ENCODE measurements at places on chromosomes 6 and 20. TPM values are rescaled to one million over a fixed set of nuclear protein-coding genes. Genes with fewer than 3 reads are reported as not detected.

The LSM2 gene
- 44.6 TPM for total RNA-seq

The WFDC5 gene
- 3.2 TPM for total RNA-seq

The GSTA2 gene
- not detected for total RNA-seq

- no peak for DNase-seq
Measured at GRCh38 chr6:92701425-92702096, 717.8 kb downstream of the EPHA7 start.

GRCh38 chr6:17847203-17847760 lies 140.2 kb downstream of the KIF13A start:
- no peak for DNase-seq

- DNase-seq, result no peak
Measured at GRCh38 chr6:106113256-106113959, 27.3 kb downstream of the PRDM1 start.

Measured in esophagus squamous epithelium (tissue), 5 donors.